Transverse colon (tissue), 4 donors: ENCODE measurements at places on chromosomes 2 and 18.
A peak's percentile ranks its signal among the peaks of the same experiment; 100 is the strongest.

GRCh38 chr2:134008837-134009236 is 245.0 kb upstream of the MGAT5 start:
- DNase-seq: no peak

DNA sequence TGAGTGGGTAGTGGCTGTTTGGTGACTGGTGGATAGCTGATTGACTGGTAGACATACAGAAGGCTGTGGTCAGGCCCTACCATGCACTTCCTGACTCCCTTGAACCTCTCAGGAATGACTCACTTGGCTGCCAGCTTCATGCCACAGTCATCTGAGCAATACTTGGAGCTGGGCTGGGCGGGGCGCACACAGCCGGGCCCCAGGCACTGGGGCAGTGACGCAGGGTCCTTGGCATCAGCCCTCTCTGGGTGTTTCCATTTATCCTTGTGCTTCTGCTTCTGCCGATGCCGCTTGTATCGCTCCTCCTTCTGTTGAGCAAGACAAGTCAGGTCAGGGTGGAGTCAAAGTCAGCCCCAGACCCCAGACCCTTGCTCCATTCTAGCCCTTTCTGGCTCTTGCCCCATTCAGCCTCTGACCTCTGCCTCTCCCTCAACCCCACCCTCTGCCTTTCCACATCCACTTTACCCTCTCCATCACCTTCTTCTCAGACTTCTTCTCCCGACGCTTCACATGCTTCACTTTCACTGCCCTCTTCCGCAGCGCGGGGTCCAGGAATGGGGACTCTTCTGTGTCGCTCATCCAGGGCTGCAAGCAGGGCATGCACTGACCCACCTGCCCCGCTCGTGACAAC is 3.0 kb upstream of the MBD1 start:
- no peak for DNase-seq

GRCh38 chr2:100252811-100253698 is 69.2 kb downstream of the LONRF2 start:
- no peak for DNase-seq

DNA sequence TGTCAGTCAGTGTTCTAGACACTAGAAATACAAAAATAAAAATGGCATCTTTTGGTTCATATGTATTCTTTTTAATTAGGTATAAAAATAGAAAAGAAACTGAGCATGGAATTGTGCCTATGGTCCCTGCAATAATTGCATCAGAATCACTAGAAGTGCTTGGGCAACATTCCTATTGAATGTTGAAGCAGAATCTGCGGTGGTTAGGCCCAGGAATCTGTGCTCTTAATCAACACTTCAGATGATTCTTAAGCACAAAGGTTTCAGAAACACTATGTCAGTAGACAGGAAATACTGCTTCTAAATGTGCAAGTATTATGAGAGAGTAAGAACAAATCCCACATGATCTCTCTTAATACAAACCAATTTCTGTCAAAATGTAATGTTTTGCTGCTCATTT is 20.3 kb upstream of the RBBP8 start:
- no peak for DNase-seq

GRCh38 chr2:75676464-75676863 is 29.9 kb downstream of the MRPL19 start:
- no peak for DNase-seq

- DNase-seq: no peak
These were observed 80.6 kb downstream of the UXS1 start for GRCh38 chr2:106113361-106113966.

DNA sequence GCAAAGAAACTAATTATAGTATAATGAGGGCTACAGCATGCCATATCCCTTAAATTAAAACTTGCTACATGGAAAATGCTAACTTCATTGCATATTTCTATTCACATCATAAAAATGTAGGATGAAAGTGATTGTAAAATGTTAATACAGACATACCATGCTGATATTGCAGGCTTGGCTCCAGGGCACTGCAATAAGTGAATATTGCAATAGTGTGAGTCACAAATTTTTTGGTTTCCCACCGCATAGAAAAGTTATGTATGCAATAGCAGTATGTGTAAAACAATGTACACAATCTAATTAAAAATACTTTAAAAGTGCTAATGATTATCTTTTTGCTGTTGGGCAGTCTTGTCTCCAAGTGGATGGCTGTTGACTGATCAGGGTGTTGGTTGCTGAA is 162.1 kb downstream of the CD8B2 start:
- no peak for DNase-seq

GRCh38 chr2:26469092-26469710 is 8.7 kb downstream of the OTOF start:
- peak; percentile 62 for DNase-seq

GRCh38 chr2:239603411-239604356 is 202.9 kb upstream of the HDAC4 start:
- DNase-seq: no peak
